ENCODE measurements at places on chromosomes 7 and 10.

- peak; percentile 67 for DNase-seq
Measured at GRCh38 chr7:101162551-101163278, 2.7 kb downstream of the VGF start.

DNA sequence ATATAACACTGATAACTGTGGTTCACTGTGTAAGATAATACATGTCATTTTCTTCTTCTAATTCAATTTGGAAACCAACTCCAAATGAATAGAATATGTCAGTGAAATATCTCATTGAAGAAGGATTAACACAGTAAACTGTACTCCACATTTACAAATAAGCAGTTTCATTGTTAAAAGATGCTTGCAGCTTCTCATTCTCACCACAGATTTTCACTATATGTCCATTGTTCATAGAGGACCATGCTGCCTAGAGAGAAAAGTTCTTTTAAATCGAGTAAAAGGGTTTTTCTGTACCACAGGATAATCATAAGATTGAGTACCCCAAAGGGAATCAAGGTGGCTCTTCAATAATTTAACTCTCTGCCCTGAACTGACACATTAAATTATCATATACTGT lies 165.5 kb downstream of the LRRN3 start:
- no peak for DNase-seq

DNA sequence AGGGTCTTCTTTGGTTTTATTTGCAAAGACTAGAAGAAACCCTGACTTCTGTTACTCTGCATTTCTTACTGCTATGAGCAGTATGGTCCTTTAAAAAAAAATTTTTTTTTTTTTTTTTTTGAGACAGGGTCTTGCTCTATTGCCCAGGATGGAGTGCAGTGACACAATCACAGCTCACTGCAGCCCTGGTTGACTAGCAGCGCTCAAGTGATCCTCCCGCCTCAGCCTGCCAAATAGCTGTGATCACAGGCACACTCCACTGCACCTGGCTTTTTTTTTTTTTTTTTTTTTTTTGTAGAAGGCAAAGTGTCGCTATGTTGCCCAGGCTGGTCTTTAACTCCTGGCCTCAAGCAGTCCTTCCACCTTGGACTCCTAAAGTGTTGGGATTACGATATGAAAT lies 17.4 kb downstream of the CNNM2 start:
- no peak for DNase-seq

GRCh38 chr7:43463401-43463980 lies 119.4 kb upstream of the STK17A start:
- peak; percentile 37 for DNase-seq

GRCh38 chr10:67520924-67521520 lies 175.0 kb downstream of the CTNNA3 start:
- peak; percentile 57 for DNase-seq

GRCh38 chr10:96608262-96608661 lies 21.4 kb upstream of the TM9SF3 start:
- no peak for DNase-seq

DNA sequence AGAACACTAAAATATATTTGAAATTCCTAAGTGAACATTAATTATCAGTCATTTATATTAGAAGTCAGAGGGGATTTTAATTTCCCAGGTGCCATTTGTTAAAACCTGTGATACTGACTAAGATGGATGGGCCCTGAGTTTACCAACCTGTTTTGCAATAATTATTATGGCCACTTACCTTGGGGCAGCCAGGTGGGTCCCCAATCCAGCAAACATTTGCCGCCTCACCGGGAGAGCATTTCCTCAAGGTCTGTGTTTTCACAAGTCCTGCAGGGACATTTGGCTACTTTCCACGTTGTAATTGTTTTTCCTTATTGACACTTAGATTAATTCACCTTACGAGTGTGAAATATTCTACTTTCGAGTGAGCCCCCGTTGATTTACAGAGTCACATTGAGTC lies 251.2 kb upstream of the PPP2R2D start:
- no peak for DNase-seq

DNA sequence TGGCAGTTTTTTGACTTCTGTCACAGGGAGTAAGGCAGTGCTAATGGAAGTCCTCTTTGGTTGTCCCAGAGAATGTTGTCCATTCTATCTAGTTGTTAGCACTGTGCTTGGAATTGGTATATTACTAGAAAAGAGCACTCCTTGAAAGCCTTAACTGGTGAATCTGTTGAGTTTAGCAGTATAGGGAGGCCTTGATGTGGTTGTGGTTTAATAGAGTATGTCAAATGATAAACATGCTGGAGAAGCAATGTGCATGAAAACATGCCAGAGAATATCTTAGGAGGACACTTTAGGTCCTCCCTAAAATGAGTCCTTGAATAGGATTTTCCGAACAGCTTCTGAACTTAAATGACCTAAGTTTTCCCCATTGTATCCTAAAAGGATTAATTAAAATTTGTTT lies 98.6 kb downstream of the BTRC start:
- DNase-seq = no peak

GRCh38 chr10:23060918-23061317 lies 34.5 kb upstream of the MSRB2 start:
- no peak for DNase-seq

DNA sequence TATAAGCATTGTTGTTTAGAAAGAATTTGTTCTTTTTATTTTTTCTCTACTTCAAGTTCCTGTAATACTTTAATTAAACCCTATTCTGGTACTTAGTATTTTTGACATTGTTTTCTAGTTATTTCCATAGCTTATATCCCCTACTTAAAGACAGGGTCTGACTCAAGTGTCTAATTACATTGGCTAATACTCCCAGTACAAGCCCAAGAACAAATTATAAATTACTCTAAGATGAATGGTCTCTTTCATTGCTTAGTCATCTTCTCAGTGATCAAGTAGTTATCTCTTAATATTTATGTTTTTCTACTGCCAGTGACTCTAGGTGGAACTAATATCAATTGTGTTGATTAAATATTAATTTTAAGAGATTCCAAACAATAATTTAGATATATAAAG lies 21.6 kb downstream of the AHR start:
- DNase-seq = no peak

All from GM03348 (cell line).